Cerebellum (tissue), 4 donors: ENCODE measurements at places on chromosomes 2 and 18. TPM values are rescaled to one million over a fixed set of nuclear protein-coding genes. Genes with fewer than 3 reads are reported as not detected.

DNA sequence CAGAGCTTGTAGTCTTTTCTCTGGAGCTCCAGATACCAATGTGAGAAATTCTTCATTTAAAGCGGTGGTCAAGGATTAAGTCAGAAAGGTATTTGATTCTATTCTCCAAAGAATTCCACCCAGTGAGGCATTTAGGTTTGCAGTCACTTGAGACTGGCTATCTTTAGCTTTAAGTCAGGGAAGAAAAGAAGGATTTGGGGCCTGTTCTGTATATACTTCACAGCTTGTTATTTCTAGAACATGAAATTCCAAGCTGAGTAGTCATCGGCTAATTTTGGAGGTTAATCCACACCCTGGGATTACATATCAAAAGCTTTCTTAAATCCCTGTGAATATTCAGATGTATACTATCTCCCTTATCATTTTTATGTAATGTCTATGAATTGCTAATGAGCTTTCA is 39.4 kb downstream of the MYOM1 start:
- no peak for DNase-seq

- no peak for DNase-seq
Measured at GRCh38 chr2:122081751-122082150, 326.3 kb downstream of the TSN start.

- DNase-seq, result no peak
Measured at GRCh38 chr2:25821225-25822056, 56.8 kb downstream of the ASXL2 start.

- DNase-seq, result no peak
Measured at GRCh38 chr2:142877216-142877838, at the start of gene KYNU. TSS of gene KYNU (plus strand) at chr2:142877664. CDS start at chr2:142885368, 7,704 bp downstream.

COL4A4 gene
- 3.0 TPM for total RNA-seq

- no peak for DNase-seq
Measured at GRCh38 chr2:62042944-62043343, 137.5 kb downstream of the COMMD1 start.
